ENCODE measurements at places on chromosomes 7 and 10.

- no peak for DNase-seq
Measured at GRCh38 chr10:110442746-110443145, 55.0 kb upstream of the DUSP5 start.

DNA sequence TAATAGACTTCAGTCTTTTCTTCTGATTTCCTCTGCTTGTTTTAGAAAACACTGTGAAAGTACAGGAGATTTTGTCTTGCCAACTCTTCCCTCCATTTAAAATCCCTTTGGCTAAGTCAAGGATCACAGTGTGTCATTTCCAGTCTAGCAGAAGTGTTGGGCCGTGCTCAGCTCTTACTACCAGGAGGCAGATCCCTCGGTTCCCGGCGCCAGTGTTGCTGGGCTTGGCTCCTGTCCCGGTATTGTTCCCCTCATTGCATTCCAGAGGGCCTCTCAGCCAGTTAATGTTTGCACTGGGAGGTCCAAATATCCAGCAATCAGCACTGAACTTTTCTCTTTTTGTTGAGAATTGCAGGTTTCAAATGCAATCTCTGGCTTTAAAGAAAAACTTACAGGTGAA, 612.1 kb upstream of the MGMT start:
- DNase-seq: no peak

DNA sequence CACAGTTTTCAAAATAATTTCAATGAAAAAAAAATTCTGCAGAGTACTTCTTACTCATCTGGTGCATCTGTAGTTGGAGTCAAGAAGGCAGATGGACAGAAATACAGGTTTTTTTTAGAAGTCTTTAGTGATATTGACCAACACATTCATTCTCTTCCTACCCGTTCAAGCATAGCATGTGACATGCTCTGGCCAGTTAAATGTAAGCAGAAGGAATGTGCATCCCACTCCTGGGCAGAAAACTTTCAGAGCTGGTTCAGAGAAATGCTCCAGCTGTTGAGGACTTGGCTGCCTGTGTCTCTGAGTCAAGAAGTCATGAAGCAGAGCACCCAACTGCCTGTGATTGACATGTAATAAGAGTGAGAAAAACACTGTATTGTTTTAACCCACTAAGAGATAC, 665.3 kb upstream of the IGFBP3 start:
- no peak for DNase-seq

DNA sequence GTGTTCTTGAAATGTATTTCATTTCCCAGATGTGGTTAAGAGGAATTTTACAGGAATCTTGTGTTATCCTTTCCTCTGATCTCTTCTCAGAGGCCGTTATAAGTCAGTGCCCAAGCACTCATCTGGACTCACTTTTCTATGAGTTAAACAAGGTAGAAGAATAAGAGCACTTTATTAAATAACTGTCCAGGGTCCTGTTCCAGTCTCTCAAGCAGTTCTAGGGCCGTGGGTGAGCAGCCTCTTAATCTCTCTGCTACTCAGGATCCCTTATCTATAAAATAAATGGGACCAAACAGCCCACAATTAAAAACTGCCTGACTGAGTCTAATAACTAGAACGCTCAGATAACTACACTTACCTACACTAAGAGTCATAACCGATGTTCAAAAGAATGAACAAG, 111.2 kb downstream of the OSBPL3 start:
- DNase-seq: no peak

DNA sequence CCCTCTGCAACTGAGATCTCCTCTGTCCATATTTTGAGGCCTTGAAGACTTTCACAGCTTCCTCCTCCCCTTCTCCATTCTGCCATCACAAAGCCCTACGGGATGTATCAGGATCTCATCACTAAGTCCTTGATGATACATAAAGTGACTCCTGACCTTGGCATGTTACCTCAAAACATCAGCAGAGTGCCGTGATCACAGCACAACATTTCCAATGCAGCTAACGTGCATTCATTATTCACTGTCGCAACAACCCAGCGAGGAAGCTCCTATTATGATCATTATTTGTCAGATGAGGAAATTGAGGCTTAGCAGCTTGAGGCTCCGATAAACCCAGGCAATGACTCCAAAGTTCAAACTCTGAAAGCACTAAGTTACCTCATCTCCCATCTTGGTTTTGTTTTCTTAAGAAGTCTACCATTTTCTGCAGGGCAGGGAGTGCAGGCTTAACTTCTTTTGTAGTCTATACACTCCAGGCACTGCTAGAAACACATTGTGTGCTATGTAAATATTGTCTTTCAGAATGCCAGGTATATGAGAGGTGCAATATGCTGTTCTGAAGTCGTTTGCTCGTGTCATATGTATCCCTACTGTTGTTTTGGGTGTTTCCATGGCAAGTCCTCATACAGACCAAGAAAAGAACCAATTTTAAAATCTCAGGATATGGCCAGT, 80.6 kb upstream of the C1QL3 start:
- DNase-seq: no peak
